Epithelial cell of proximal tubule (primary cell): ENCODE measurements at places on chromosomes 12 and 14. TPM values are rescaled to one million over a fixed set of nuclear protein-coding genes. Genes with fewer than 3 reads are reported as not detected.

DNA sequence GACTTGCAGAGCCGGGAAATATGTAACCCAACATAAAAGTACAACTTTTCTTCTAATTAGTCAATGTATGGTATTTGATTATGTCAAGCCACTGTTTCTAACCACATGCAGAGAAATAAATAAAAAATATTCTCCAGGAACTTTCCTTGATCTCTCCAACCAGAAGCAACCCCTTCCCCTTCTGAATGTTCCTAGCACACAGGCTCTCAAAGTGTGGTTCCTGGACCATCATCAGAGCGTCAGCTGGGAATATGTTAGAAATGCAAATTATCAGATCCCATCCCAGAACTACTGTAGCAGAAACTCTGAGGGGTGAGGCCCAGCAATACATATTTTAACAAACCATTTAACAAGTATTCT is 21.0 kb upstream of the ITPR2 start:
- no peak for DNase-seq

DNA sequence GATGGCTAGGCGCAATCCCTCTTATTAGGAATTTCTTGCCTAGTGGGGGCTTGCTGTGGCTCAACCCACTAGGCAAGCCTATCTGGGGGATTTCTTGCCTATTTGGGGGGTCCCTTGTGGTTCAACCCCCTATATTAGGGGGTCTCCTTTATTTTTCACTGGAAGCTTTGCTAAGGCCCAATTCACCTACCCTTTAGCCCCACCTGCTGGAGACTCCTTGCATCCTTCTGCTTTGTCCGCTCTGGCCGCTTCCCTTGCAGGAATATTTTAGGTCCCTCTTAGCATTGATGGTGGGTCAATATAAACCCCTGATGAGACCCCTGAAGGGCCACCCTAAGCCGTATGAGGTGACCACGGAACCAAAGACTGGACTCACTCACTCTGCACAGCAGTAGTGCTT is 1552.1 kb downstream of the AACS start:
- DNase-seq = no peak

- DNase-seq = no peak
Observed at GRCh38 chr14:75549169-75549568, 26.9 kb downstream of the BATF start.

GRCh38 chr14:98908050-98908449 is 363.9 kb downstream of the BCL11B start:
- DNase-seq = no peak

GRCh38 chr14:90541076-90541634 is 144.3 kb downstream of the CALM1 start:
- DNase-seq = no peak

- DNase-seq = no peak
Observed at GRCh38 chr12:131101703-131102492, 148.2 kb downstream of the ADGRD1 start.

DNA sequence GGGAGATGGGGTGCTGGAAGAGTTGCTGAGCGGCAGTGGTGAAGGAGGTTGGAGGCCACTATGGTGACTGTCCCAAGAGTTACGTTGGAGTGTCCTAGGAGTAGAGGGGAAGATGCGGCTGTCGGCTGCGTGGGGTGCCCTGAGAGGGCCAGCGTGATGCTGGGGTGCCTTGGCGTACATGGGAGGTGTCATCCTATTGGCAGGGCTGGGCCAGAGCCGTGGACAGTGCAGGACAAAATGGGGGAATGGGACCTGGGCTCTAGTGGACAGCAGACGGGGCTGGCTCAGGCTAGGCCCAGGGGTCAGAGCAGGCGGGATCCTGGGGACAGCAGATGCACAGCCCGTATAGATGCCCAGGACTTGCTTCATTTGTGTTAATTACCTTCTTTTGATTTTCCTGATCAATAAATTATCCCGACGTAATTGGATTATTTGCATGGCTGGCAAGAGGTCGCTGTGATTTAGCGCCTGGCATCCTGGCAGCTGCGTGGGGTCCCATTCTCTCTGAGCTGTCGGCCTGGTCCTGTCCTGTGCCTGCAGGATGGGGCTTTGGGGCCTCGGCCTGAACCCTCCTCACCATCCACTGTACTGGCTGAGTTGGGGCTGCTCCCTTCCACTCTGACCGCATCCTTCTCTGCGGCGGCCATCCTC is 203.9 kb upstream of the C14orf180 start:
- no peak for DNase-seq

DNA sequence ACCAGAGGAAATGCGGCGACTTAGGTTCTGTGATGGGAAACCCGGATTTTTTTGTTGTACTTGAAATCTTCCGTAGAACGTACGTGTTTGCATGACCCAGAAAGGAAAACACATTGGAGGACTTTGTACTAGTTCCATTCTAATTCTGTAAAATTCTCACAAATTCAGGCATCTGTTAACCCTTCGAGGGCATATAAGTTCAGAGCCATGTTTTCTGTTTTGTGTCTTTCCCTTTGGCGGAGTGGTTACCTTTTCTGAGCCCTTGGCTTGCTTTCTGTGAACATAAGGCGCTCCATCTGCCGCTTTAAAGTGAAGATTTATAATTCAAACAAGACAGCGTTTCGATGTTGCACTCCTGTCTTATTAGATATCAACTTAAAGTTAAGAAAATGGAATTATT is 34.2 kb downstream of the BICD1 start:
- DNase-seq = no peak

- DNase-seq = no peak
Observed at GRCh38 chr14:77593501-77593961, 22.9 kb downstream of the SPTLC2 start.

- no peak for DNase-seq
Observed at GRCh38 chr12:61514016-61514415, 746.2 kb upstream of the USP15 start.

GRCh38 chr12:18373181-18373580 is 111.9 kb downstream of the PIK3C2G start:
- DNase-seq = no peak

DNA sequence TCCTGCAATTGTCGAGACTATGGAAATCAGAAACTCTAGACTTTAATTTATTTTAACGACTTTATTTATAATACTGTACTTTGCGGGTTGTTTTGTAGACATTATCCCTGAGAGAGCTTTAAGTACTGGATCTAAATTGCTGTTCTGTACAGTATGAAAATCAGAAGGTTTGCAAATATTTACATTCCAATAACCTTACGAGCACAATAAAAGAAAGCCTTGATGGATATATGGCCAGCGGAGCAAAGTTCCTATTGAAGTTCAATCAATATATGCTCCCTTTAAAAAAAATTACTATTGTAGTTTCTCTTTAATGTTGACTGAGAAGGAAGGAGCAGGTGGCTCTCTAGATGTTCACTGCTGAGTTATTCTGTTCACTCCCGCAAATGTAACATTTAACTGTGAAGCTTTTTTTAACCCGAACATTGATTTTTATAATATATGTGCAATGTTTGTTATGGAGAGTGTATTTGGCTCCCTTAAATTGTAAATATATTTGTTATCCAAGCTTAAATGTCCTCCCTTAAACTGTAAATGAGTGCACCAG is 235.3 kb downstream of the PLCZ1 start:
- DNase-seq = no peak

DNA sequence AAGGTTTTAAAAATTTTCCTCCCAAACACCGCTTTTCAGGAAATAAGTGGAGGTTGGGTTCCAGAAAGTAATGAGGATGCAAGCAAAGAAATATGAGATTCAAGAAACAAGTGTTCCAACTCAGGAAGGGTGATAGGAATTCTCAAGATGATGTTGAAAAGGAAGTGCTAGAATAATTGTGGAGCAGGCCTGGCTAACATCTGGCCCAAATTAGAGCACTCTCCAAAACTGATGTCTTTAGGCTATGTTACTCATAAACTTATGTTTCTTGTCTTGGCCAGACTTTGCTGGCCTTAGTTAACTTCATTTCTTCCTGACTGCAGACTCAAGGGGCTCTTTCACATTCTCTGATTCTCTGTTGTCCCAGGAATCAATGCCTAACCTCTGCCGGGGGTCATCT is 116.3 kb downstream of the TMTC3 start:
- no peak for DNase-seq

DNA sequence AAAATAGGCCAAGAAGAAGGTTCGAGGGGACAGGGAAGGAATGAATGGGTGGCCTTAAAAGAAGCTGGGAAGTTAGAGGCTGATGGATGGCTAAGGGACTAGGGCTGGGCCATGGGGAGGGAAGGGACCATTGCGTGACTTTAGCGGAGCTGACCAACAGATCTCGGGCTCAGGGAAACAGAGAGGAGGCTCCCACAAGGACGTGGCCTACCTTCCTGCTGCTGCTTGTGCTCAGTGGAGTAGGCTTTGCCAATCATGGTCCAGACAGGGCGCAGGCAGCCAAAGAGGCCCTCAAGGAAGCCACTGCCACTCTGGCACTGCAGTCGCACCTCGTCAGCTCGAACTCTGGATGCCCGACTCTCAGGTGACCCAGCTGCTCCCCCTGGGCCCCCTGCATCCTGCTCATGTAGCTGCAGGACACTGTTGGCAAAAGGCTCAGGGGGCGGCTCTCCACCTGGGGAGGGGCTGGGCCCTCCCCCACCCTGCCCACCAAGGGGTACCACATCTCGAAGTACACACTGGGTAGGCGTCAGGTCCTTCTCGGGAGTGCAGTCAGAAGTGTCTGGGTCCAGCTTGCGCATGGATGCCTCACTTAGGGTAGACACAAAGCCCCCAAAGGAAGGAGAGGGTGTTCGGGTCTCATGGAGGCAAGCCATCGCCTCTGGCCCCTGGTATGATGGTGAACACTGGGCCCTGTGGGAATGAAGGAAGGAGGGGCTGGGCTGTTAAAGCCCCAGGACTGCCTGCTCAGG is 12.3 kb downstream of the MAP3K12 start:
- no peak for DNase-seq

DNA sequence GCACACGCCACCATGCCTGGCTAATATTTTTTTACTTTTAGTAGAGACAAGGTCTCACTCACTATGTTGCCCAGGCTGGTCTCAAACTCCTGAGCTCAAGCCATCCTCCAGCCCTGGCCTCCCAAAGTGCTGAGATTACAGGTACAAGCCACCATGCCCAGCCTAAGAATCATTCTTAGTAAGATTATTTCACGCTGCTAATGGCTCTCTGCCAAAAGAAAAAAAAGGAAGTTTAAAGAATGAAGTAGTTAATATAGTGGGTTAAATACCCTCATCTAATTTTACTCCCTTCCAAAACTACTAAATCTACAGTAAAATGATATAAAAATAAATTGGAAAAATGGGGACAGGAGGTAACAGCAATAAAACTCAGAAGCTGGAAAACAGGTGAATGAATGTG is 2.6 kb downstream of the ETFRF1 start:
- no peak for DNase-seq

DNA sequence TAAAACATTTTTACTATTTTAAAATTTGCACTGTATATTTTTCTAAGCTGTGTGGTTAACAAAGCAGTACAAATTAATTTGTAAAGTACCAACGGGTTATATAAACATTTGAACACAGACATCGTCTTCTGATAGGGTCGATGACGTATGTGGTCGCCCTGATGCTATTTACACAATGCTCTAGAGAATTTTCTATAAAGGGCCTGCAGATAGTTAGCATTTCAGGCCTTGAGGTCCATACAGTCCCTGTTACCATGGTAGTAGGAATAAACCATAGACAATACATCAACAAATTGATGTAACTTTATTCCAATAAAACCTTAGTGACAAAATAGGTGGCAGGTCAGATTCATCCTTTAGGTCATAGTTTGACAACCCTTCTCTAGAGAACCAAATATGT is 25.7 kb upstream of the PDZRN4 start:
- DNase-seq = no peak

GRCh38 chr14:91985521-91986255 is 38.2 kb upstream of the FBLN5 start:
- no peak for DNase-seq

DNA sequence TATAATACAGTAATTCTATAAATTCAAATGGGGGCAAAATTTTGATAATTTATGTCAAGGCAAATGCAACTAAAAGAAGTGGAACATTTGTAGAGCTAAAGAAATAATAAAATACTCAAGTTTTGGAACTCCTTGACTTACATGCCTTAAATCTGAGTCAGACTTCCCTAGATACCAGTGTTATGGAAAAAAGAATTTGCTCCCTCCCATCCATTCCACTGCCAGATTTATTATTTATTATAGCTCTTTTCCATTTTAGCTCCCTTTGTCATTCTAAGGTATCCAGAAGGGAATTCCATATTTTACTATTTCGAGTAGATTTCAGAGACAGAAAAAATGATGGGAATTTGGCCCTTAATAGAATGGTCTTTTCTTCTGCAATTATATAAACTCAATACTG is 44.0 kb downstream of the RHOJ start:
- no peak for DNase-seq

DNA sequence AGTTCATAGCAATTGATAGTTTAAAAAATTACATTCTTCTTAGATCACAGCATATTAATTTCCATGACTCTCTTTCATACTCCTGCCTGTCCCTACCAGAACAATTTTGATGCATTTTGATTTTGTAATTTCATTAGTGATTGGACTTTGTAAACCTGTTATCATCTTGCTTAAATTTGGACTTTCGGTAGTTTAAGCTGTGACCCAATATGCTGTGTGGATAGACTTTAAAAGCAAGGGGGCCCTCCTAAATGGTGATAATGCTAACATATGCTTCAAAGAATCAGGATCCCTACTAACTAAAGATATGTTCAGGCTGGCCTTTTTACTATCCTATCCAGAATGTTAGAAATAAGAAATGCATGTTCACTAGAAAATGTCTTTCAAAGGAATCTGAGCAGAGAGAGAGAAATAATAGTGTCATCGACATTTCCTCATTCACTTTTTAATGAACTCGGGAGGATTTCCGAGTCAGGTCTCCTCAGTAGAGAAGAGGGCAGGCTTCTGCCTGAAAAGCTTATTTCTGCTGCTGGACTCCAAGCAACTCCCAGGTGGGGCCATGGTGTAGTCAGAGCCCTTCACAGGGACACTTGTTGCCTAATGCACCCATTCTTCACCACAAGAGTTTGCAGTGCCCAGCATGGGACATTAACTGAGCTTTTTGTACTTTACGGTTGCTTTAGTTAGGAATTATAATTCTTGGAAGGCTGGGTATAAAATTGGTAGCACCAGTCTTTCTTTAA is 16.7 kb downstream of the SLC38A4 start:
- DNase-seq = no peak

DNA sequence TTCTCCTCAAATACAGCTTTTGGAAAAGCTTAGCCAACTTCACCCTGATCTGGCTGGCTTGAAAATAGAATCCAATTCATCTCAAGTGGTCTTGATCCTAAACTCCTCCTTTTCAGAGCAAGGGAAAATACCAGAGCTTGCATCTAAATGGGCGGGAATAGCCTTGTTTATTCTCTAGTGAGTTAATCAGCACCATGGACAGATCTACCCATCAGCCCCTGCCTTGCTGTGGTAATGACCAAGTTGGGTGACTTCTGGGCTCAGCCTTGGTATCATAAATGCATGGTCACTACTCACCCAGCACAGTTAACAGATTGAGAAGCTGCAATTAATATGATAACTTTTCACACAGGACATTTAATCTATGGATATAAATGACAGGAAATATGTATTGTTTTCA is 196.6 kb downstream of the GLT1D1 start:
- DNase-seq = no peak

TSPAN19 gene
- total RNA-seq = not detected in 2 replicates

PA2G4 gene
- total RNA-seq = 230 and 332 TPM in 2 replicates

RGS6 gene
- not detected in 2 replicates for total RNA-seq

TMED8 gene
- 9.9 and 10.1 TPM in 2 replicates for total RNA-seq

ACRBP gene
- 0.58 TPM in 1 of 2 replicates, not detected in the other for total RNA-seq

SMCO3 gene
- 0.07 TPM in 1 of 2 replicates, not detected in the other for total RNA-seq

TPPP2 gene
- not detected in 2 replicates for total RNA-seq

NXPH4 gene
- total RNA-seq = not detected in 2 replicates

LTBR gene
- total RNA-seq = 108 and 152 TPM in 2 replicates

GNB3 gene
- 0.29 and 4.2 TPM in 2 replicates for total RNA-seq

CAPZA3 gene
- total RNA-seq = not detected in 2 replicates

KCNC2 gene
- total RNA-seq = not detected in 2 replicates

SRRM4 gene
- total RNA-seq = under 0.01 TPM in 1 of 2 replicates, not detected in the other
